KBM-7 (cell line): ENCODE measurements at places on chromosomes 1 and 21.
A peak's percentile ranks its signal among the peaks of the same experiment; 100 is the strongest.

DNA sequence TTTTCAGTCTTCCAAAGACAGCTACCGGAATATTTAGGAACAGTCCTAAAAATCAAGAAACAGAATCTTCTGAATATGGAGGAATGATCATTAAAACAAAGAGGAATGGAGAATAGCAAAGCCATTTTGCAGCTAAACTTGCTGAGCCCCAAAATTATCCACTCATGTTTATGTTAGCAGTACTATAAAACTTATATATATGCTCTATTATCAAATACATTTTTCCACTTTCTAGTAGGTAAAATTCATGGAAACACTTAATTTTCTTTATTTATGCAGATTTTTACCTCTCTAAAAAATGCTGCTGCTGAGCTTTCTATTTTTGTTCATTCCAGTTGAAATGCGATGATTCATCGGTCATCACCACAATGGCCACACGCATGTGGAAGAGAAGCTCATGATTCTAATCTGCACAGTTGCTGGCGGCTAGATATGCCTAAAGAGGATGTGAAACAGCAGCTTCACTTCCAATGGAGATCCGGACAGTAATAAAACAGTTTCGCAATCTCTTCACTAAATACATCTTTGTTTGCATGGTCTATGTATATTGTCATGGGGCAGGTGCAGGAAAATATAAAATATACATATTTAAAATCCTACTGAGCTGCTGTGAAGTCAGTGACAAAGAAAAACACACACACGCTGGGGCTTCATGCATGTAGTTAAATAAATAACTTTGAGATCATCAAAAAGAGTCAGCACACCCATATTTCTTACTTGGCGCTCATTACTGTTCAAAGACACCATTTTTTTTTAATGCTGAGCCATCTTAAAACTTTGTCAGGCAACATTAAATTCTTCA lies 292.2 kb downstream of the SMYD3 start:
- DNase-seq: peak; percentile 90

DNA sequence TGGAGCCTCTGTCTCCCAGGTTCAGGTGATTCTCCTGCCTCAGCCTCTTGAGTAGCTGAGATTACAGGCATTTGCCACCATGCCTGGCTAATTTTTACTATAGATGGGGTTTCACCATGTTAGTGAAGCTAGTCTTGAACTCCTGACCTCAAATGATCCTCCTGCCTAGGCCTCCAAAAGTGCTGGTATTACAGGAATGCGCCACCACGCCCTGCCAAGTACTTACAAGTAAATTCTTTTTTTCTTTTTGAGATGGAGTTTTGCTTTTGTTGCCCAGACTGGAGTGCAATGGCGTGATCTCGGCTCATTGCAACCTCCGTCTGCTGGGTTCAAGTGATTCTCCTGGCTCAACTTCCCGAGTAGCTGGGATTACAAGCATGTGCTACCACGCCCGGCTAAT lies 42.5 kb downstream of the RPRD2 start:
- DNase-seq: no peak

DNA sequence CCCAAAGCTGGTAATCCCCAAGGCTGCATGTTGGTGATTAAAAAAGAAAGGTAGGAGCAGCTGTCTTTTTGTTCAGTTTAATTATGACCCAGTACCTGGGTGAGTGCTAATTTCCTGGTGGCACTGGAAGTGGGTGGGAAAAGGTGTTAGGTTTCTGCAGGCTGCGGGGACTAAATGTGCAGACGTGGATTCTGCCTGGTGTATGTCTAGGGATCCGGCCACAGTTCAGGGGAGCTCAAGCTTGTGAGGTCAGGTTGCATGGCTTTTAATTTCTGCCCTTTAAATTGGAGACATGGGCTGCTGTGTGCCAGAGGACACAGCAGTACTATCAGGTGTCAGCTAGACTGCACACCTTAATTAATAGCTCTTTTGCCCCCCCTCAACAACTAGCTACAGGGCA lies 20.3 kb upstream of the TBX19 start:
- DNase-seq: no peak

DNA sequence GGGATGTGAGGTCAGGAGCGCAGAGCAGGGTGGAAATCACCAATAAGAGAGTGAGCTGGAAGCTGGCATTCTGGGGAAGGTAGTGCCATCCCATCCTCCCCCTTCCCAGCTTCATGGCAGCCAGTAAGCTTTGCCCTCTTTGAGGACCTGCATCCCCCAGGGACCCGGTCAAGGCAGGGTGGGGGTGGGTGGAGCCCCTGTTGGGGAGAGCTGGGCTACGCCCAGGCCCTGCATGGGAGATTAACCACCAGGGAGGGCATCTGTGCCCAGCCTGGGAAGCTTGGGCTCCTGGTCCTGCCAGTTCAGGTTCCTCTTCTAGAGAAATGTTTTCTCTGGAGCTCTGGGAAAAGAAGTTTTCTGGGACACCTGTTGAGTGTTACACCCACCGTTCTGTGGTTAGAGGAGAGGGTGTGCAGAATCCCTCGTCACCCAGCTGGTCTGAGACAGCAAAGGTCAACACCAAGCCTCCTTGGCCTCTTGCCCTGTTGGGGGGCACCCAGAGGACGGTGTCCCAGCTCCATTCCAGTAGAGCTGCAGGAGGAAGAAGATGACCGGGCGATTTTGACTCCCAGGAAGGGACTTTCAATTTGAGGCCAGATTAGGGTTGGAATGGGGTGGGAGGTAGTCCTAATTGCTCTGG lies 30.1 kb upstream of the TENT5C start:
- no peak for DNase-seq

GRCh38 chr1:112997781-112998180 lies 41.8 kb upstream of the SLC16A1 start:
- DNase-seq: no peak

DNA sequence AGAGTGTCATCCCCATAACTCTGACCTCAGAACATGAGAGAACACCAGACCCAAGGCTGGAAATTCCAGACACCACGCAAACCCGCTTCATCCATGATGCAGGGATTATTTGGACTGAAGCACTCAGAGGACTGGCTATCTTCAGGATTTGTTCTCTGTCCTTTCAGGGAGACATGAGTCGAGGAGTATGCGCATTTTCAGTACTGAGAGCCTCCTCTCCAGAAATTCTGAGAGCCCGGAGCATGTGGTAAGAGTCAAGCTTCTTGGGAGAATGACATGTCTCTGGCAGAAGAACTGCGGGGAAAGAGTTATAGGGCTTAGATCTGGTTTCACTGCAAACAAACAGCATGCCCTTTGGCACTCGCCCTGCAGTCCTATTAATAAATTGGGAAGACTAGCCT lies 6.9 kb downstream of the LAX1 start:
- DNase-seq: no peak
